NCI-H446 (cell line): ENCODE measurements at places on chromosomes 4 and X.

GRCh38 chr4:17613761-17614415 lies 553 bp upstream of the MED28 start:
- DNase-seq, result no peak

- DNase-seq, result no peak
Observed at GRCh38 chr4:151227731-151228130, 49.2 kb upstream of the PRSS48 start.

DNA sequence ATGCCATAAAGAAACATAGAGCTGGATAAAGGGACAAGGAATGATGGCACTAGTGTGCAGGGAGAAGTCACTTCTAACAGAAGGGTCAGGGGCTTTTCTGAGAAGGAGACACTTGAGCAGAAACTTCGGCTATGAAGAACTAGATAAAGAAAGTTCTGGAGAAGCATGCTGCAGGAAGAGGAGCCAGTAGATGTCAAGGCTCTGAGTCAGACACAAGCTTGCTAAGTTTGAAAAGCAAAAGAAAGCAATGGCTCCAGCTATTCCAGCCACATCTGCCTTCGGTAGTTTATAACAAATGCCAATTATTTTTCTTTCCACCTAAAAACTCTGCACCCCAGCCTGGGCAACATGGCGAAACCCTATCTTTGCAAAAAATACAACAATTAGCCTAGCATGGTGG lies 7.5 kb downstream of the NUDT6 start:
- no peak for DNase-seq

- no peak for DNase-seq
Observed at GRCh38 chrX:69741721-69742120, 125.8 kb downstream of the EDA start.

GRCh38 chrX:72282302-72282701 lies 5.3 kb upstream of the RPS4X start:
- no peak for DNase-seq

DNA sequence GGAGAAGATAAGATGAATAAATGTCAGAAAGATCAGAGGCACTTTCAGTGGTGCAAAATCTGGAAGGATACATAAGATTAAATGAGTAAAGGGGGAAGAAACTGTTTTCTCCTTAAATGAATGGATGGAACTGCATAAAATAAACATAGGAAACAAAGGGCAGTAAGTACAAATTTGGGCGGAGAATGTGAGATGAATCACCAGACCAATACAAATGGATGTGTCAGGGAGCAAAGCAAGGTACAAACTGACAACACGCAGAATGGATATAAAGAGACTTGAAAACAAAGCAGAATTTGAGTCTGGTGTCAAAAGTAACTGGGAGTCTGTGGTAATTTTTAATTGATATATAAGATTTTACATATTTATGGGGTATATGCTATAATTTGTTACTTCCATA lies 175.3 kb upstream of the PCDH18 start:
- no peak for DNase-seq
